Substantia nigra (tissue), 51 donors: ENCODE measurements at places on chromosomes 2 and 18.
A peak's percentile ranks its signal among the peaks of the same experiment; 100 is the strongest.

GRCh38 chr2:161134547-161135518 lies 25.4 kb upstream of the TANK start:
- DNase-seq: peak; percentile 52

DNA sequence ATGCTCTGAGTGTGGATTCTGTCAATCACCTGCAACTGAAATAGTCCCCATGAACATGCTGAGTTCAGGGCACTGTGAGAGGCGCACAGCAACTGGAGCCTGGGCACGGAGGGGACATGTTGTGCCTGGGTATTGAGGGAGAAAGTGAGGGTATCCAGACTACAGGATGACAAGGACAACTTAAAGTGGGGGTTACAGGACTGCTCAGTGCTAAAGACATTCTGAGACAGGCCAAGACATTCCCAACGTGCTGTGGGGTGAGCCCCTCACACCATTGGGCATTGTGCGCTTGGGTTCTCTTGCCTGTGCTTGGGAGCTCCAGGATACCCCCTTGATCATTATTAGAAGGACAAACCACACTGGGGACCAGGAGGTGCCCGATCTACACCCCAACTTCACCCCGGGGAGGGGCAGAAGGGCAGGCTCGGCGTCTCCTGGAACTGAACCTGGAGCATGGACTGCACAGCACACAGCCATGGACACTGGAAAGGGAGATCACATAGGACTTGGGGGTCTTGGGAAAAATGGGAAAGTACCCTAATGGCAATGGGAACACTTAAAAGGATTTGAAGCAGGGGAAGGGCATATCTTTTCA lies 72.5 kb upstream of the HDAC4 start:
- no peak for DNase-seq

DNA sequence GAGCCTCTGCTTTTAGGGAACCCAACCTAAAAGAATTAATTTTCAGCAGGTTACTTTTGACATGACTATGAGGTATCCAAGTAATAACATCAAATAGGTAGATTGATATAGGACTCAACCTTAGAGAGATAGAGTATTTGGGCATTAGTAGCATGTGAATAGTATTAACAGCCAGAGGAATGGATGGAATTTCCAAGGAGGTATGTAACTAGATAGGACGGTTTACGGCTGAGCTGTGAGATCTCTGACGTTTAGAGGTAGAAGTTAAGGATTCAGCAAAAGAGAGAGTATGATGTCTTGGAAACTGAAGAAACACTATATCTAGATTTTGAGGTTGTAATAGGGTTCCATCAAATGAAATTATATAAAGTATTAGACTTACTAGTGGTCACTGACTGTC lies 70.3 kb downstream of the HNMT start:
- DNase-seq: no peak

- no peak for DNase-seq
These were observed 113.8 kb upstream of the UXS1 start for GRCh38 chr2:106307860-106308259.

DNA sequence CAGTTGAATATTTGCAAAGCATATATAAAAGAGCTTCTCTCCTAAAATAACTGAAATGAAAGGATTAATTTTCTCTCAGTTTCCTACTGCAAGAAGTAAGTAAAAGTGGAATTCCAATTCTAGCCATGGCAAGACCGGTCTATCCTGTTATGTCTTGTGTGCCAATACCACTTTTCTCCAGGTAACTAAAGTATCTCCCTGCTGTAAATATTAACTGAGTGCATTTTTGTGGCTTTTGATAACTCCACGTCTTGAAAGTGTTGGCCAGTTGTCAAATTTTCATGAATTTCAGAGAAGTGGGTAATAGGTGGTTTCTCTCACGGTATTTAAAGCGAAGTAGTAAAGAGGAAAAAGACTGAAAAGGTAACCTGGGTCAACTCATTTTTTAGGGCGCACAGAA lies 225.9 kb downstream of the NEDD4L start:
- no peak for DNase-seq

GRCh38 chr18:39500306-39500705 lies 1934.7 kb upstream of the CELF4 start:
- no peak for DNase-seq

DNA sequence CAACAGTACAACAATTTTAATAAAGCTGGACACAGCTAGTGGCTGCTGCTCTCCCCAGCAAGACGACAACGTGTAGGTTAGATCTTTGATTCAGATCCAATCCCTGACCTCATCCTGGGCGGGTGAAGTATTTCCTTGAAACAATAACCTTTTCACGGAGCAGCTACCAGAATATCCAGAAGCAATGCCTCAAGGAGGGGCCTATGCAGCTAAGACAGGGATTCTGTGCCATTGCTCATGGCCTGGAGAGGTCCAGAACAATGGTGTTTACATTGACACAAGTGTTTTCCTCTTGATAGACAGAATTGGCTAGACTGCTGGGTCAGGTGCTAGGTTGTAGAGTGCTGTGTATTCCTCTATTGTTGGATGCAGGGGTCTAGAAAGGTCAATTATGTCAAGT lies 520.1 kb downstream of the BCL11A start:
- no peak for DNase-seq
